ENCODE measurements at places on chromosomes 7 and 10.

GRCh38 chr10:92757066-92757710 is 67.4 kb downstream of the HHEX start:
- no peak overlapping the region for H3K4me3 ChIP-seq
- DNase-seq = no peak
- H3K4me1 ChIP-seq = peaks cover 16% of the 10 kb centered on the region
- H3K27me3 ChIP-seq = peaks cover 6% of the 10 kb centered on the region

DNA sequence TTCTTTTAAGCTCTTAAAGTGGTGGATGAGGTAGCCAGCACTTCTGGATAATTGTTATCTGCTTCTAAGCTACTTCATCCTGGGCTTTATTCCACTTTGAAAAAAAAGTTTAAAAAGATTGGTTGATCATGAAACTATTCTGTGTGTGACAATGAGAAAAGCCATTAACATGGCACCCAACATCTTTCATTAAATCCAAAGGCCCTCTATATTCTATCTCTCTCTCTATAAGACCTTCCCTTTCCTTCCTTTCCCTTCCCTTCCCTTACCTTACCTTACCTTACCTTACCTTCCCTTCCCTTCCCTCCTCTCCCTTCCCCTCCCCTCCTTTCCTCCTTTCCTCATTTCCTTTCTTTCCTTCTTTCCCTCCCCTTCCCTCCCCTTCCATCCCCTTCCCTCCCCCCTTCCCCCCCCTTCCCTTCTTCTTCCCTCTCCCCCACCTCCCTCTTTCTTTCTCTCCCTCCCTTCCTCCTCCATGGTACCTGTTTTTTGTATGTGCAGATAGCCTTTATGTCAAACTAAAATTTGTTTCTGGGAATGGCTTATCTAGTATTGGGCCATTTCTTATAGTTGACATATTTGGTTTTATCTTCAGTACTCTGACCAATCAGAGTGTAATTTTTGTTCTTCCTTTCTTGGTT is 218.7 kb downstream of the DKK1 start:
- no peaks in the 10 kb centered on the region for H3K36me3 ChIP-seq
- no peaks in the 10 kb centered on the region for H3K27me3 ChIP-seq
- H3K4me1 ChIP-seq = no peaks in the 10 kb centered on the region
- no peak overlapping the region for H3K27ac ChIP-seq
- DNase-seq = no peak

GRCh38 chr10:3850999-3851937 is 66.3 kb upstream of the KLF6 start:
- peak overlapping the region; percentile 15 for H3K4me3 ChIP-seq
- H3K36me3 ChIP-seq = peaks cover 3% of the 10 kb centered on the region
- H3K27ac ChIP-seq = peak overlapping the region; percentile 97
- no peaks in the 10 kb centered on the region for H3K27me3 ChIP-seq
- peaks cover 40% of the 10 kb centered on the region for H3K4me1 ChIP-seq
- no peak for DNase-seq

GRCh38 chr10:6678211-6678803 is 98.2 kb upstream of the PRKCQ start:
- H3K27me3 ChIP-seq = peaks cover 68% of the 10 kb centered on the region
- no peak overlapping the region for H3K4me3 ChIP-seq
- no peaks in the 10 kb centered on the region for H3K36me3 ChIP-seq
- DNase-seq = no peak
- no peak overlapping the region for H3K27ac ChIP-seq
- H3K4me1 ChIP-seq = peaks cover 4% of the 10 kb centered on the region

- H3K27ac ChIP-seq = no peak overlapping the region
- H3K4me3 ChIP-seq = no peak overlapping the region
- peaks cover 43% of the 10 kb centered on the region for H3K4me1 ChIP-seq
- H3K36me3 ChIP-seq = no peaks in the 10 kb centered on the region
- peaks cover 4% of the 10 kb centered on the region for H3K27me3 ChIP-seq
- DNase-seq = no peak
Observed at GRCh38 chr7:2613931-2614600, 17.7 kb upstream of the TTYH3 start.

DNA sequence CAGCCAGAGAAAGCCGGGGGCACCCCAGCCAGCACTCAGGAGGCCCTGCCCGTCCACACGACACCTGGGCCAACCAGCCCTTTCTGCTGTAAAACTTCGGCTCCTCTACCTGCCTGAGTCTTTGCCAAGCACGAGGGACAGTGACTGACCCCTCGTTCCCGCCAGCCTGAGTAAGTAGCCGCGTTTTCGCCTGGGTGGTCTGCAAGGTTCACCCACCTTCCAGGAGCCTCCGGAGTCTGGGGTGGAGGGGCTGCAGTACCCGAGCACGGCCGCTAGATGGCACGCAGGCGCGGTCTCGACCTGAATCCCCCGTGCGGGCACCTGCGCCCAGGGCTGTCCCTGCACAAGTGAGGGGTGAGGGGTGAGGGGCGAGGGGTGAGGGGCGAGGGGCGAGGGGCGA is 192.7 kb downstream of the PTPRN2 start:
- no peaks in the 10 kb centered on the region for H3K36me3 ChIP-seq
- no peaks in the 10 kb centered on the region for H3K27me3 ChIP-seq
- no peak overlapping the region for H3K4me3 ChIP-seq
- peaks cover 9% of the 10 kb centered on the region for H3K4me1 ChIP-seq
- no peak for DNase-seq
- no peak overlapping the region for H3K27ac ChIP-seq

GRCh38 chr7:96637522-96637921 is 72.1 kb downstream of the SEM1 start:
- H3K4me1 ChIP-seq = peaks cover 7% of the 10 kb centered on the region
- no peak for DNase-seq
- peak overlapping the region; percentile 6 for H3K27ac ChIP-seq
- no peaks in the 10 kb centered on the region for H3K27me3 ChIP-seq
- H3K36me3 ChIP-seq = no peaks in the 10 kb centered on the region

DNA sequence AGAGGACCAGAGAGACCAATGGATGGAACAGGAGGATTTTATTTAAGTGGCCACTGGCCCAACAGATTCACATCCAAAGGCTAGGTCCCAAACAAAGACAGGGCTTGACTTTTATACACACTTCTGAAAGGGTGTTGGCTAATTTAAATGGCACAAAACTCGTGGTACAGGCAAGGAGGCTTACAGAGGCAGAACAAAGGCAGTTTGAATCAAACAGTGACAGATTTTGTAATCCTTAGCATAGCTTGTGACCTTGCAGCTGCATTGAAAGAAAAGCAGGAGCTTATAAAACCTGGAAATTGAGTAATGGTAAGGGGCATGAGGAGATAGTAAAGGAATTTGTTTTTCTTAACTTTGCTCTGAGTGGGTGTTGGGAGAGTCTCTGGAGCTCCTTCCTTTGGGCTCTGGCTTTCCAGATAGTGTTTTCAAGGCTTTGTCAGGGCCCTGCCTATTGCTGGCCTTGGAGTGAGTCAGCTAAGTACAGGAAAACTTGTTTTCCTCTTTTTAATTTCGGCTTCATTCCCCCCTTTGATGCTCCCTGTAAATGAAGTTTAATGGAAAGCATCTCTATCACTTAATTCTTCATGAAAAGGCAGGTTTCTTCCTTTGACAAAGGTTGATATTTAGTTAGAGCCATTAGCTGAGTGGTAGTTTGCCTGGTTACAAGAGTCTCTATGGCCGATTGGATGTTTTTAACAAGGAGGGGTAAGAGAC is 96.9 kb downstream of the TRIM24 start:
- peak overlapping the region; percentile 11 for H3K27ac ChIP-seq
- H3K36me3 ChIP-seq = peaks cover 90% of the 10 kb centered on the region
- H3K4me3 ChIP-seq = no peak overlapping the region
- H3K27me3 ChIP-seq = no peaks in the 10 kb centered on the region

DNA sequence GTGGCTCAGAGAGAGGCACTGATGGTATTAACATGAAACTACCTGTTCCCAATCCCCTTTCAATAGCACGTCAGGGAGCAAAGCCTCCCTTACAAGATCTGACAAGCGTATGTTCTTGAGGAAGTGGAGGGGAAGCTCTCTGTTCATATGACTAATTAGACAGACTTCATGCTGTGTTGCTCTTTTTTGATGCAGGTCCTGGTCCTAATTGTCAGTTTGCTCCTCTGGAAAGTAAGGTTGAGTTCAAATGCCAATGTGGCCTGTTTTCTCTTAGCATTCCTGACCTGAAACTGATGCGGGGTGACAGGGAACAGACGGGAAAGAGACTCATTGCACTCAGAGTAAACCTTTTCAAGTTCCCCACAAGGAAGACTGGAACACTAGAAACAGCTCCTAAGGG is 27.0 kb upstream of the TBX20 start:
- no peak for DNase-seq
- H3K4me1 ChIP-seq = no peaks in the 10 kb centered on the region
- H3K27ac ChIP-seq = no peak overlapping the region
- H3K27me3 ChIP-seq = peaks cover 44% of the 10 kb centered on the region
- no peaks in the 10 kb centered on the region for H3K36me3 ChIP-seq
- no peak overlapping the region for H3K4me3 ChIP-seq

- H3K27me3 ChIP-seq = no peaks in the 10 kb centered on the region
- H3K4me3 ChIP-seq = no peak overlapping the region
- no peak overlapping the region for H3K27ac ChIP-seq
- H3K4me1 ChIP-seq = peaks cover 2% of the 10 kb centered on the region
- no peaks in the 10 kb centered on the region for H3K36me3 ChIP-seq
Observed at GRCh38 chr10:27603104-27603503, 99.0 kb downstream of the RAB18 start.

DNA sequence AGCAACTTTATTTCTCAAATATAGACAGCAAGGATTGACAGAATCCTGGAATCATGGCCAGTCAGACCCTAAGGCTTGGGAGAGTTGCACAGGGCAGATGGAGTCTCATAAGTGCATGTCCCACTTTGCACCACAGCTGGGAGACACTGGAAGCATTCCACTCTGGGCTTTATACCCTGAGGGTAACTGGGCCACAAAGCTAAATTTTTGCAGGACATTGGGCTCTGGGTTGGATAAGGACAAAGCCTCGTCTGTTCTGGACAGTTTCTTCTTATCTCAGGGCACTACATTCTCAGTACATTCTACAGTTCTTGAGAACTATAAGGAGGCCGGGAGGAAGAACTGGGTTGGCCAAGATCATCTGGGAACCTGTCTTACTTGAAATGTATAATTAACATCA is 158.3 kb upstream of the IGFBP3 start:
- no peak for DNase-seq
- no peak overlapping the region for H3K27ac ChIP-seq
- H3K4me1 ChIP-seq = no peaks in the 10 kb centered on the region
- no peaks in the 10 kb centered on the region for H3K27me3 ChIP-seq
- no peak overlapping the region for H3K4me3 ChIP-seq

GRCh38 chr10:33414841-33415240 is 80.4 kb upstream of the NRP1 start:
- peaks cover 5% of the 10 kb centered on the region for H3K27me3 ChIP-seq
- no peak for DNase-seq
- no peaks in the 10 kb centered on the region for H3K36me3 ChIP-seq
- no peak overlapping the region for H3K4me3 ChIP-seq
- no peak overlapping the region for H3K27ac ChIP-seq

- no peak for DNase-seq
- peaks cover 19% of the 10 kb centered on the region for H3K4me1 ChIP-seq
- H3K4me3 ChIP-seq = no peak overlapping the region
- peaks cover 24% of the 10 kb centered on the region for H3K27me3 ChIP-seq
Observed at GRCh38 chr10:12355384-12355783, 6.0 kb downstream of the CAMK1D start.

DNA sequence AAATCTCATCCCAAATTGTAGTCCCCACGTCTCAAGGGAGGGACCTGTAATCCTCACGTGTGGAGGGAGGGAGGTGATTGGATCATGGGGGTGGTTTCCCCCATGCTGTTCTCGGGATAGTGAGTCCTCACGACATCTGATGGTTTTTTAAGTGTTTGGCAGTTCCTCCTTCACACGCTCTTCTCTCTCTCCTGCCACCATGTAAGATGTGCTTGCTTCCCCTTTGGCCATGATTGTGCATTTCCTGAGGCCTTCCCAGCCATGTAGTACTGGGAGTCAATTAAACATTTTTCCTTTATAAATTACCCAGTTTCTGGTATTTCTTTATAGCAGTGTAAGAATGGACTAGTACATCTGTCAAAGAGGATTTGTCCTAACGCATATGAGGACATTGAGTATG is 59.5 kb downstream of the RGS10 start:
- DNase-seq = no peak
- H3K36me3 ChIP-seq = no peaks in the 10 kb centered on the region
- no peak overlapping the region for H3K27ac ChIP-seq
- peaks cover 9% of the 10 kb centered on the region for H3K4me1 ChIP-seq
- no peak overlapping the region for H3K4me3 ChIP-seq

DNA sequence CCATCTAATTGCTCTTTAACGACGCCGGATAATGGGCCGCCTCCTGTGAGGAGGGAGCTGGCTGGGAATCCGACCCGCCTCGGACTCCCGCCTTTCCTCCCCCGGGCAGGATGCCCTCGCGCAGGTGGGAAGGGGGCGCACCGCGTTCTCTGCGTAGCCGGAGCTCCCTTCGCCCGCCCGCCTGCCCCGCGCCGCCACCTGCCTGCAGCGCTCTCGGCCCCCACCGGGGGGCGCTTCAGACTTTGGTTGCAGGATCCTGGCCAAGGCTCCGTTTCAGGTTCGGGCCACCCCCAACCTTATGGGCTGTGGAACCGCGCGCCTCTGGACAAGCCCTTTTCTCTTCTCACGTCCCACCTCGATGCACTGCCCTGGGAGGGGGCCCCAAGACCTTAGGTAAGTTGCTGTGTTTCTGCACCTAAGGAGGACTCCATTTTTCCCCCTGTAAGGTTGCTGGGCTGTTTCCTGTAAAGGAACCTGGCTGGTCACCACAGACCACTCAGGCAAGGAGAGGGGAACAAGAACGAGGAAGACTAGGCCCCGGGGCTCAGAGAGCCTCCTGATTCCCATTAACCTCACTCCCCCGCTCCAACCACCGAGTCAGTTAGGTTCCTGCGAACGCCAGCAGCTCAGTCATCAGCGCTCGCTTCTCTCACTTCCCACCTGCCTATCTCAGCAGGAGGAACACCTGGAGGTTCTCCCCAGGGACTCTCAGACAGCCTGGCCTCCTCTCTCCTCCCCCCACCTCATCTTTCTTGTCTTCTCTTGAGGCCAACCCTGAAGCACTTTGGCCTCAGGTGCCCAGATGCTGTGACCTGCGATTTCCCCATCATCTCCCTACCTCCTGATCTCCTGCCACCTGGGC is 11.3 kb upstream of the KAZALD1 start:
- H3K4me1 ChIP-seq = peaks cover 26% of the 10 kb centered on the region
- peak overlapping the region; percentile 54 for H3K4me3 ChIP-seq
- H3K27me3 ChIP-seq = peaks cover 69% of the 10 kb centered on the region
- peak; percentile 87 for DNase-seq
- H3K27ac ChIP-seq = no peak overlapping the region

Measured in type B pancreatic cell (in vitro differentiated cells).